ENCODE measurements at places on chromosomes 3 and 15.

GRCh38 chr3:17752876-17753631 lies 10.6 kb upstream of the TBC1D5 start:
- DNase-seq = peak; percentile 36

- no peak for DNase-seq
Measured at GRCh38 chr3:125212509-125213363, at the start of gene SLC12A8. Gene SLC12A8 (minus strand): TSS chr3:125212748. CDS start chr3:125211349, 1,399 bp downstream.

GRCh38 chr15:50909010-50909317 lies 481 bp downstream of the AP4E1 start:
- peak; percentile 27 for DNase-seq

DNA sequence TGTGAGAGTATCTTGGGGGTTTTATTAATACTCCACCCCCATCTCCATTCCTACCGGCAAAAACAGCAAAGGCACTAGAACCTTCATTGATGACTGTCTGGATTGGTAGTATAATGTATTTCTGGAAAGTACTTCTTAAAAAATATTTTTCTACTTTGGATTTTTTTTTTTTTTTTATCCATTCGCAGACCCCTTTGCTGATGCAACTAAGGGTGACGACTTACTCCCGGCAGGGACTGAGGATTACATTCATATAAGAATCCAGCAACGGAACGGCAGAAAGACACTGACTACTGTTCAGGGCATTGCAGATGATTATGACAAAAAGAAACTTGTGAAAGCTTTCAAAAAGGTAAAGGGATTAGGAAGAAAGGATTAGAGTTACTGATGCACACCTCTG lies 1.2 kb downstream of the EIF1B start:
- DNase-seq = peak; percentile 30

DNA sequence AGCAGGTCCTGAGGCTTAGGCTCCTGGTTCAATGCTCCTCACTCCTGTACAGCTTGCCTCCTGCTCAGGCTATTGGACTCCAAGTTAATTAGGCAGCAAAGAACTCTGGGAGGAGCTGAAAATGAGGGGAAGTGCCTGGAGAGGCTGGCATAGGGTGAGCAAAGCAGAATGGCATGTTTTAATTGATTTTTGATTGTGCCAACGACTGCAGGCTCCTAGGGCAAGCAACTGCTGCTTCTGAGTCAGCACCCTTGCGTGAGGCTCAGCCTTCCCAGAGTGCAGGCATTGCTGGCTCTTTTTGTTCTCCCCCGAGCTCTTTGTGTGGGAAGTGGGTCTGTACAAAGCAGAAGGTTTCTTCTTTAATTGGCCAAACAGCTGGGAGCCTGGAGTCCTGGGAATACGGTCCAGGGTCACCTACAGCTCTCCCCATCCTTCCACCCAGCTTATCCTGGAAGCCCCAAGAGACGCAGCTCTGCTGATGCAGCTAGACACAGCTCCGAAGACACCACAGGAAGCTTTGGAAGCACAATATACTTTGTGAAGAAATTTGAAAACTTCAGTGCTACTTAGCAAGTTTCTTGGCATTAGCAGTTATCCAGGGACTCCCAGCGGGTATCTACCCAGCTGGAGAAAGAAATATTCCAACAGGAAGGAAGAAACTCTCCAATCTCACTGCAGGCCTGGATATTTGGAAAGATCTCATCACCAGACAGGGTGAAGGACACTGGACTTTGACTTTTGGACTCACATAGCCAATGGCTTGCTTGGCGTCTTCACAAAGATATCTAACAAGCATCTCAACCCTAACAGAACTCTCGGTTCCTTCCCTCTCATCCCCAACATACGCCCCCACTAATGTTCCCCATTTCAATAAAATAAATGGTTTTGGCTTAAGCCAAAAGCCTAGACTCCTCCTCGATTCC lies 76.8 kb downstream of the BDH1 start:
- no peak for DNase-seq

GRCh38 chr3:154571553-154572226 lies 141.7 kb upstream of the GPR149 start:
- no peak for DNase-seq

- DNase-seq = peak; percentile 96
Measured at GRCh38 chr3:86948822-86949221, 42.1 kb downstream of the VGLL3 start.

DNA sequence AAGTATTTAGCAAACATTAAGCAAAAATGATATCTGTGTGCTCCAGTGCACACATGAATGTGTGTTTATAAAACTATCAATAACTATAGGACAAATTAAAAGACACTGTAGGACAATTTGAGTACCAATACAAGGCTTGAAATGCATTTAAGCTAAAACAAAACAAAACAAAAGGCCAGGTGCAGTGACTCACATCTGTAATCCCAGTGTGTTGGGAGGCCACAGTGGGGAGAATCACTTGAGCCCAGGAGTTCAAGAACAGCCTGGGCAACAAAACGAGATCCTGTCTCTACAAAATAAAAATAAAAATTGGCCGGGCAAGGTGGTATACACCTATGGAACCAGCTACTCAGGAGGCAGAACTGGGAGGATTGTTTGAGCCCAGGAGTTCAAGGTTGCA lies 50.7 kb downstream of the CSNK1G1 start:
- DNase-seq = peak; percentile 18

DNA sequence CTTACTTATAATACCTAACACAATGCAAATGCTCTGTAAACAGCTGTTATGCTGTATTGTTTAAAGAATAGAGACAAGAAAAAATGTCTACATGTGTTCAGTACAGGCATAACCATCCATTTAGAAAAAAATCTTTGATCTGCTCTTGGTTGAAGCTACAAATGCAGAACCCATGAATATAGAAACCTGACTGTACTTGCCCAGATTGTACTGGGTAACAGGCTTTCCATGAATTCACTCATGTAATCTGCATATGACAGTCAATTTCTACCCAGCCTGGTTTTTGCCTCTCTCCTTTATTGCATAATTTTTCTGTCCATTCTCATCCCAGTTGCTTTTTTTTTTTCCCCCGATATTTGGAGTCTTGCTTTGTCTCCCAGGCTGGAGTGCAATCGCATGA lies 62.6 kb upstream of the ETV5 start:
- DNase-seq = no peak

- DNase-seq = no peak
Measured at GRCh38 chr3:192082730-192083660, 622.0 kb downstream of the PYDC2 start.

DNA sequence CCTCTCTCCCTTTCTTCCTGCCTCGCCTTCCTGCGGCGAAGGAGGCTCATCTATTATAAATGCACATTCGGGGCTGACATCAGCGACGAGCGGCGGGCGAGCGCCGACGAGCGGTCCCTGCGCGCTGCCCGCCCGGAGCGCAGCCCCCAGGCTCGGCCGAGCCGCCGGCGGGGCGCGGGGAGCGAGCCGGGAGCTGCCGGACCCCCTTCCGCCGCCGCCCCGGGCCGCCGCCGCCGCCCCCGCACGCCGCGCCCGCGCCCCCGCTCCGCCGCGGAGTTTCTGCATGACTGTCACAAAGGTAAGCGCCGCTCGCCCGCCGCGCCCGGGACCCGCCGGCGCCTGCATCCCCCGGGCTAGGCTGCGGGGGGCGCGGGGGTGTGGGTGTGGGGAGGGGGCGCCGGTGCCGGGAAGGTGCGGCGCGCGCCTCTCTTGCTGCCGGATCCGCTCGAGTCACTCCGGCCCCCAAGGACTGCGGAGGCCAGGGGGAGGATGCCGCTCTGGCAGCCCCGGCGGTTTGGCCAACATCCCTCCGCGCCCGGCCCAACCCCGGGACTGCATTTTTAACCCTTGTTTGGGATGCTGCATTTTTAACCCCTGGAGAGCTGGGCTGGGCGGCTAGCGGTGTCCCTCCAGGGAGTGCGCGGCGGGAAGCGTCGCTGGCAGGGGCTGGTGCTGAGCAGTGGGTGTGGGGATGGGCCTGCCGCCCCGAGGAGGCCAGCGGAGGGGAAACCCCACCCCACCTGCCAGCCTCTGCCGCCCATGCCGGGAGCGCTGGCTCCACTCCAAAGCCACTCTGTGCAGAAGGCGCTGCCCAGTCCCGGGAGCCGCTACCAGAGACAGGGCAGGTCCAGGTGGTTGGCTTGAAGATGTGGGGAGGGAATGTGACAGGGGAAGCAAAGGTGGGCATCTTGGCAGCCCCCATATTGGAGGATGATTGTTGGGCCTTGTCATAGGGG lies at the start of gene CORO2B:
Gene CORO2B (plus strand): TSS at position 14 of the 956 bp plus-strand sequence. CDS start 270 bp downstream, at position 284.
- DNase-seq = peak; percentile 39

- DNase-seq = no peak
Measured at GRCh38 chr15:43881944-43882343, 55.1 kb downstream of the WDR76 start.

- DNase-seq = no peak
Measured at GRCh38 chr3:129598000-129598381, 8.5 kb downstream of the PLXND1 start.

DNA sequence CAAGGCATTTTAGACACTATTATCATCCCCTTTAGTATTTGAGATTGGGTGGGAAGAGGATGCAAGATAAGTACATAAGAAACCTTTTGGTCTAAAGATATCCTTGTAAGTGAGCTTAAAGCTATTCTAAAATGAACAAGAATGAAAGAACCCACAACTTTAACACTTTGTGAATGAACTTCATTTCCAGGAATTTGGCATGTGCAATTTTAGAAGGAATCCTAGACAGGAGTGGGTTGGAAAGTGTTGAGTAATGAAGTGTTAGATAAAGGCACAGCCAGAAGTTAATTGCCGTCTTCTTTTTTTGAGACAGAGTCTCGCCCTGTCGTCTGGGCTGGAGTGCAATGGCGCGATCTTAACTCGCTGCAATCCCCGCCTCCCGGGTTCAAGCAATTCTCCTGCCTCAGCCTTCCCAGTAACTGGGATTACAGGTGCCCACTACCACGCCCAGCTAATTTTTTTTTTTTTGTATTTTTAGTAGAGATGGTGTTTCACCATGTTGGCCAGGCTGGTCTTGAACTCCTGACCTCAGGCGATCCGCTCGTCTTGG lies 13.2 kb upstream of the TEX9 start:
- DNase-seq = no peak

- DNase-seq = no peak
Measured at GRCh38 chr15:55496716-55497115, 11.3 kb downstream of the DNAAF4 start.

GRCh38 chr15:99956820-99957641 lies 223.8 kb upstream of the LYSMD4 start:
- DNase-seq = no peak

- DNase-seq = peak; percentile 43
Measured at GRCh38 chr15:70164156-70164900, 66.6 kb upstream of the TLE3 start.

GRCh38 chr15:45869034-45869668 lies 234.3 kb downstream of the SQOR start:
- DNase-seq = no peak

DNA sequence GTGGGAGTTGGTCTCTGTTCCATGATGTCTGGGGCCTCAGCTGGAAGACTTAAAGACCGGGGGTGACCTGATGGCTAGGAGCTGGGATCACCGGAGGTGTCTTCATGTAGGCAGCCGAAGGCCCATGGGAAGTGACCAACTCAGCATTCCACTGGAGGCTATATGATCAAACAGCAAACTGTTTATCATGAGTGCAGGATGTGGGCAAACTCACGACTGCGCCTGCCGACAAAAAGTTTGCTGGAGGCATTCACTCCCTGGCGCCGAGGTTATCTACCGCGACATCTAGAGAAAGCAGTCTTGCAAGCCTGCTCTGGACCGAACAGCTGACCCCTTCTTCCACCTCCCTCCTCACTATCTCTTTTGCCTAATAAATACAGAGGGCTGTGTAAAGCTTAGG lies 62.7 kb upstream of the NR2C2 start:
- no peak for DNase-seq

DNA sequence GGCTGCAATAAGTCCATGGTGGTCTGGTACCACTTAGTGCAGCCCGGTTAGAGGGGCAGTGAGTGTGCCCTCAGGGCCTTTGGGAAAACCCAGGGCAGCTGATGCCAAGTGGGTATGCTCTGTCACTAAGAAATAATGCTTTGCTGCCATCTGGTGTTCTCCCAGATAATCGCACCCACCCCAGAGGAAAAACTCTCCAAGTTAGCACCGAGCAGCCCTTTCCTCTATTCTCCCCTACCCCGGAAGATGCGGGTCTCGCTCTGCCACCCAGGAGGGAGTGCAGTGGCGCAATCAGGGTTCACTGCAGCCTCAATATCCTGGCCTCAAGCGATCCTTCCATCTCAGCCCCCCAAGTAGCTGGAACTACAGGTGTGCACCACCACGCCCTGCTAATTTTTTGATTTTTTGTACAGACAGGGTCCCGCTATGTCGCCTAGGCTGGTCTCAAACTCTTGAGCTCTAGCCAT lies 21.3 kb upstream of the DAPK2 start:
- peak; percentile 61 for DNase-seq

GRCh38 chr15:97114900-97115760 lies 784.6 kb downstream of the NR2F2 start:
- no peak for DNase-seq

DNA sequence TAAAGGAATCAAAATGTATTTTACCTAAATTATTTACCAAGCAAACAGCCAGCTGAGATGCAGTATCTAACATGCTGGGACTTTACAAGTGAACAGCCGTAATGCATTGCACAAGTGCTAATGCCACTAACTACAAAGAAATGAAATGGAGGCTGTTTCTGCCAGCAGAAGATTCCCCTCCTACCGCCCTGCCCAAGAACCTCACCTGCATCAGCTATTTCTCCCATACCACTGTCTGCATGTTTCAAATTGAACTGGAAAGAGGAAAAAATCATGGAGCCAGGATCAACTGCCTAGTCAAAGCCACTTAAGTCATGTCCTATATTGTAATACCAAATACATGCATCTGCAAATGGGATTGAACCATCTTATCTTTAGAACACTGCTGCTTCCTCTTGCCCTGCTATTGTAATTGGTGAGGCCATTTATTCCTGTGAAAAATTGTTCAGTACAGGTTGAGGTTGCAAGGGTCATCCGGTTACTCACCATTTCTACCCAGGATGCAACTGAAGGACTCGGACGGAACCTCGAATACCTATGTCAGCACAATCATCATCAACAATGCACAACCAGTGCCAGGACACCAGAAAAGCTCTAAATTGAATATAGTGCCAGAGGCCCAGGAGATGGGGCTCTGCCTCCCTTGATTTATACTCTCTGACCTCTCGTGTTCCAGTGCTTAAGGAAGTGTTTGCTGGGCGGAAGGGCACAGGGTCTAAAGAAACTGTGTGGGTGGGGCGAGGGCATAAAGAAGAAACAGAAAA lies 27.5 kb downstream of the ANXA2 start:
- DNase-seq = peak; percentile 72

DNA sequence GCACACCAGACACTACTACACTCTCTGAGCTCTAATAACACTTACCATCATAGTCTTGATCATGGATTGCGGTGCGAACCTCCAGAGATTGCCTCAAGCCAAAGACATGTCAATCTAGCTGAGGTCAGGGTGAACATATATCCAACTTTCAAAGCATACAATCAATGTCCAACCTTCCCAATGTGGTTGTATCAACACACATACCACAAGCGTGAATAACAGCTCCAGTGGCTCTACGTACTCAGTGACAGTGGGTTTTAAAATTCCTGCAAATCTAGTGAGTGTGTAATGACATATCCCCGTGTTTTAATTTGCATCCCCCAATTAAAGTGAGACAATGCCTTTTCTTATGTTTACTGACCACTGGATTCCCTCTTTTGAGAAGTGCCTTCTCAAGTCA lies 29.6 kb downstream of the SFMBT1 start:
- no peak for DNase-seq

- no peak for DNase-seq
Measured at GRCh38 chr3:99915906-99916432, 98.3 kb downstream of the CMSS1 start.

- DNase-seq = peak; percentile 88
Measured at GRCh38 chr3:104907507-104907906, 459.2 kb upstream of the ALCAM start.
